ENCODE measurements at places on chromosomes 3 and 15.
A peak's percentile ranks its signal among the peaks of the same experiment; 100 is the strongest.

GRCh38 chr15:70789213-70789612, 25.9 kb upstream of the UACA start:
- DNase-seq, result no peak

DNA sequence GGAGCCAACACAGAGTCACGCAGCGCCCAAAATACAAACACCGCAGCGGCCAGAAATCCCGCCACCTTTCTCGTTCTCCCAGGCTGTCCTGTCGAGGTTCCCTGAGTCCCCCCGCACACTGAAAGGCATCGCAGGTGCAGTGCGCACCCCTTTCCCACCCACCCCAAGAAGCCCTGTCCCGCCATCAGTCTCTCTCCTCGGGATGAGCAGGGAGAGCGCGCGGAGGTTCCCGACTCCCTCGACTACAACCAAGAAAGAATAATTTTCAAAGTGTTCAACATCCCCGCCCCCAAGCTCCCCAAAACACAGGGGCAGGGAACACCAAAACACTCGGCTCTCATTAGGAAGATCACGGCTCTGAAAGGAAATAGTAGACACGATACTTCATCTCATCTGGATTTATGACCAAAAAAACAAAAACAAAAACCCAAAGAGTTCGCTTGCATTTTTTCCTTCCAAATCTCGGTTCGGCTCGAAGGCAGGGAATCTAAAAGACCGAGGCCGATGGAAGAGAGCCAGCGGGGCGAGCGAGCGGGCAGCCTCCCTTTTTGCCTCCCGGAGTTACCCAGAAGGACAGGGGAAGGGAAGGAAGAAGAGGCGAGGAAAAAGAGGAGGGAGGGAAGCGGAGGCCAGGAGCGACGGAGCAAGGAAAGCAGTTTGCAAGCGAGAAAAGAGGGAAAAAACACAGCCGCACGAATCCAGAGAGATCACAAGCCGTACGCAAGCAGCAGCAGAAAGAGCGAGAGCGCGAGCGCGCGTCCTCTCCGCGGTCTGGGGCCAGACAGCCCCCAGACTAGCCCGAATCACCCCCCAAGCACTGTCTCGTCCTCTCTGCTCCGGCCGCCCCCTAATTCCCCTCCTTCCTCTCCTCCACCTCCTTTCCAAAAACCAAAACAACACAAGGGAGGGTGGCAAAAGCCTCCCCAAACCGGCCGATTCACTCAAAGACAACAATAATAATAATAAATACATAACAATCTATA, 808 bp downstream of the BCL6 start:
- peak; percentile 62 for DNase-seq

DNA sequence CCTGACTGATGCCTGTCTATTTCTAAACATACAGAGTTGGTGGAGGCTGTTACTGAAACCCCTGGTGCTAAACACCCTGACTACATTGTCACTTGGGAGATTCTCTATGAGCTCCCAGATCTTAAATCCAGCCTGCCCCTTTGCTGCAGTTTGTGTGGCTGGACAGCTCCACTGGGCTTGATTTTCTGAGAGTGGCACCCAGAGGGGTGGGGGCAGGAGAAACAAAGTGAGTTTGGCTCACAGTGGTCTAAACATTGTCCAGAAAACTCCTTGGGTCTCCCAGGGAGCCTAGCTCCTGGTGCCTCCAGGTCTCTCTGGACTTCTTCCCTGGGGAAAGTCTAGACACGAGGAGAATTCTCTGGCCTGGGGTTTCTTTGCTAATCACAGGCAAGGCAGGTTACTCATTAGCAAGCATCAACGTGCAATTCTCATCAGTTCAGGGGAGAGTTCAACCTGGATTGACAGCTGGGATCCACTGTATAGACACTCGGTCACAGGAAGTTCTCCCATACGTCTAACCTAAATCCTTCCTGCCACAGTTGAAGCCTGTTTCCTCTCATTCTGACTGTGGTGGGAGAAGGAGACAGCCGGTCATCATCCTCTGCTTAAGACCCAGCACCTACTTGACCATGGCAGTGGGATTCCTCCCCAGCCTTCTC, 7.1 kb upstream of the DLL4 start:
- no peak for DNase-seq

GRCh38 chr3:57060089-57060821, at the start of gene SPATA12:
TSS of gene SPATA12 (plus strand) at chr3:57060664. CDS start at chr3:57073695, 13,031 bp downstream.
- DNase-seq, result no peak

GRCh38 chr3:184822654-184823053, 10.7 kb downstream of the VPS8 start:
- DNase-seq, result no peak

DNA sequence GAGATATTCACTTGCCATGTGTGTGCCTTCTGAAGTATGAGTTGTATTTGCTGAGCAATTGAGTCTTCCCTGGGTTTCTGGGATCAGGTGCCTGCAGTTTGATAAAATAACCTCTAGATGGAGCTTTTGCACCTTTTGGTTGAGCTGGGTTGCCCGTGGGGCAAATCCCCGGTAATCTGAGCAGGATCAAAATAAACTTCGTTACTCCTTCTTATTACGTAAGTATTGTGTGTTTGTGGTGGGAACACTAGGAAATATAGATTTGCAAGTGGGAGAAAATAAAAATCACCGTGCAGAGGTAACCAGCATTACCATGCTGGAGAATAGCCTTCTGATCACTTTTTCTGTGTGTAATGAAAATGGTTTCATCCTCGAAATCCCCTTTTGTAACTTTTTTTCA, 277.4 kb upstream of the NR2E3 start:
- no peak for DNase-seq

DNA sequence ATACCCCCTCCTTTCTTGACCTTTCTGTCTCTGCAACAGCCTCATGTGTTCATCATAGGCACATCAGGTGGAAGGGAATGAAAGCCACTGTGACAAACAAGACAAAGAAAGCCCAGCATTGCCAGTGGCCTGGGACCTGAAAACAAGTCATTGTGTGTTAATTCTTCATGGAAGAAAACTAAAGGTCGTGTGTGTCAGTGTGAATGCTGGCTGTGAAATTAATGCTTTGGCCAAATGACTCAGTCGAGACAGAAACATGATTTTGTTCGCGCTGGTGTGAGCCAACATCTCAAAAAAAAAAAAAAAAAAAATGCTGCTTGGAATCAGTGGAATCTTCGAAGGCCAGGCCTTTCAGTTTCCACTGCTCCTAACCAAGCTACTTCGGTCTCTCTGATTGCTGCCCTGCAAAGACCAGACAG, 386.5 kb upstream of the PROK2 start:
- DNase-seq, result no peak

- no peak for DNase-seq
These were observed 48.4 kb downstream of the MLH1 start for GRCh38 chr3:37041546-37042195.

DNA sequence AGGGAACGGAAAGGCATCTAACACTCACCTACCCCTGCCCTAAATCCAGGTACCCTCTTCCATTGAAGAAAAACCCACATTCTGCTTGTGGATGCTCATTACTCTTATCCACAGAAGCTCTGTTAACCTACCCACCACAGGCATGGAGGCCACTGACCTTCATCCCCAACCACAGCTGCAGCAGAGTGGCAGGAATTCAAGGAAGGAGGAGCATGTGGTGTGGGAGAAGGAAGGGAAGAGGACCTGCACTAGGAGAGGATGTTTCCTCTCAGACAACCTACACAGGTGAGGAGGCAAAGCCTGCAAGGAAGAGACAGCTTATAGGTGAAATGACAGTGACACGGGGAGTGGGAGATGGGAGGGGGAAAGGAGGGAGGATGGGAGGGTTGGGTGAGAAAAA, 192.5 kb upstream of the TSC22D2 start:
- DNase-seq, result no peak

DNA sequence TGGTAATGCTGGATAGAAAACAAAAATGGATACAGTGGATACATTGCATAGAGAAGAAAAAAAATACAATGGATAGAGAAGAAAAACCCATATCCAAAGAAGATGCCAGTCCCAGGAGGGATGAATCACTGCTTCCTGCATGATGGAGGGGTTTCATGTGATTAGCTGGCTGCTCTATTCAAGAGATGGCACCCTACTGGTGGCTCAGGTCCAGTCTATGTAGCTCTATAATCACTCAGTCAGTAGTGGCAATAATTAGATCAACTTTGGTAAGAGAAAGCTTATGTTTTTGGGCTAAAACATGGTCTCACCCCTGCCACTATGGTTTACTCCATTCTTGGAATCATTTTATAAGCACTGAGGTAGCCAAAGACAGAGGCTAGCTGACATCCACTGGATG, 33.7 kb upstream of the NOX5 start:
- no peak for DNase-seq

GRCh38 chr3:184636741-184637316, 75.0 kb downstream of the MAGEF1 start:
- no peak for DNase-seq

- DNase-seq, result no peak
These were observed 20.2 kb upstream of the SKOR1 start for GRCh38 chr15:67805008-67805665.

DNA sequence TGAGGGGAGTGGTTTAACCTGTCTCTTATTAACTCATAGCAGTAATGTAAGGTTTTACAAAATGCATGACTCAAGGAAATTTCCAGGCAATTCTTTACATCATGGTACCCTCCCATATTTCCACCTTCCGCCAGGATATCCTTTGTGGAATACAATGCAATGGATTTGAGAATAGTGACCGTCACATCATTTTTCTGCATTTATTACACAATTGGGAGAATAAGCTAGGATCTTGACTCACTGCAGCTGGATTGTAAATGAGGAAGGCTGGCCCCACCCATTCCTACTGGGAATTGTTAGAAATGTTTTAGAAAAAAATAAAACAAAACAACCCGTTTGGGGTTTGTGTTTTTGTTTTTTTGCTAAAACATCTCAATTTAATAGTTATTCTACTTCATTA, 97.4 kb downstream of the IMPG2 start:
- no peak for DNase-seq

- no peak for DNase-seq
These were observed 343.9 kb upstream of the CBLB start for GRCh38 chr3:106212665-106213222.

GRCh38 chr3:133271539-133271938, 128.3 kb upstream of the BFSP2 start:
- DNase-seq, result no peak

GRCh38 chr3:152302521-152303021, 33.8 kb downstream of the MBNL1 start:
- no peak for DNase-seq

DNA sequence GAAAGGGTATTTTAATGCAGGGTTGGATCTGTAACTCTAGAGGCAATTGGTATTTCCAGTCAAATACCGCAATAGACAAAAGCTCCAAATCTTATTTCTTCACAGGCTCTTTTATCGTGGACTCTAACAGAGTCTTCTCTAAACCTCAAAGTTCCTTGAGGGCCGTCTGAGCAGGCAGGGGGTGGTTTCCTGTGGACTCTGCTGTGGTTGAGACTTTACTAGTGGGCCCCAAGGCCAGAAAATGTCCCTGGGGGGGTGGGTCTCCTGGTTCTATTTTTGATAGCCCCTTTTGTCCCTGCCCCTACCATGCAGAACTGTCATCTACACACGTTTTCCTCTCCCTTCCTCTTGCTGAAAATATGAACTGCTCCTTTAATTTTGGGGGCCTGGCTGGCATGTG, 80.1 kb downstream of the ASB7 start:
- DNase-seq, result no peak

- no peak for DNase-seq
These were observed 94.6 kb upstream of the RASGRF1 start for GRCh38 chr15:79185199-79185598.

- DNase-seq, result no peak
These were observed 27.0 kb downstream of the VIPR1 start for GRCh38 chr3:42529468-42529867.

GRCh38 chr3:128845119-128845777, 34.2 kb upstream of the ACAD9 start:
- DNase-seq, result no peak

DNA sequence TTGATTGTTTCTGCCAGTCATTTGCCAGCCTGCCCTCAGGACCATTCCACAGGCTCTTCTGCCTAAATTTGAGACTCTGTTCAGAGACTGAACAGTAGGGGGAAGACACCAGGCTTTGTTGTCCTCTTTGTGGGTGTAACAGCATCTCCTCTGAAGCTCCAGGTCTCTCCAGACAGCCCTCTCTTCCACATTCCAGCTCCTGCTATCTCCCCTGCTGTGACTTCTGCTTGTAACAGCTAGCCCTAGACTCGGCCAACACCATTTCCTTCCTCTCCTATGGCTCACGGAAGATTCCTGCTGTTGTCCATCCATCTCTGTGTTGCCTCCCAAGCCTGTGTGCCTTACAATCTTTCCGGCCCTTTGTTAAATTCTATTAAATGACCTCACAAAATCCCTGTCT, 40.2 kb downstream of the SUCLG2 start:
- DNase-seq, result no peak

DNA sequence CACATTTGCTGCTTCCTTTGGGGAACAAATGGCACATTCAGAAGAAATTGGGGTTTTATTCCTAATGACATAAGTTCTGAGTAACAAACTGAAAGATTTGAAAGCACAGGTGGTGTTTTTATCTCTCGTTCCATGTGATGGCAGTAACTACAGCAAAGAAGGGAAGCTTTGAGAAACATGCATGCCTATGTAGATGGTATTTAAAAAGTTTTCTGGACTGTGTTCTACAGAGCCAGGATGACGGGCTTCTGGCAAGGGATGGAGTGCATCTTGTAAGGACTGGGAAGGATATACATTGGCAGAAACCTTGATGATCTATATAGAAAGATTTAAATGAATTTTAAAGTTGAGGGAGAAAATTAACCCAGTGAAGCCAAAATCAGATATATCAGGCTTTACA, 362.2 kb upstream of the ROPN1 start:
- DNase-seq, result no peak

DNA sequence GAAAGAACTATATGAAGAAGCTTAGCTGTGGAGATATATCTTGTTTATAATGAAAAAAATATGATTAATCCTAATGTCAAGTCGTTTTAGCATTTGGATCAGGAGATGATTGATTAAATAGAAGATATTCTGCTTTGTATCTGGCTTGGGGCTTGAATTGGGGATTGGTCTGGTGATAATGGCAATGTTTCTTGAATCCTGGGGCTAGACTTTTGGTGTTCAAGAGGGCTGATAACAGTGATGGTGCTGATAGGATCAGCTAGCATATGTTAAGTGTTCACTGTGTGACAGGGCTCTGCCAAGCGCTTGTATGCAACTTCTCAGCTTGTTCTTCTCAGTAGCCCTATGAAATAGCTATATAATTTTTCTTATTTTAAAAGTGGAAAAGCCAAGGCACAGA, 20.2 kb downstream of the CNOT10 start:
- DNase-seq, result no peak

GRCh38 chr3:124986192-124987143, 51.9 kb upstream of the MUC13 start:
- DNase-seq, result no peak

DNA sequence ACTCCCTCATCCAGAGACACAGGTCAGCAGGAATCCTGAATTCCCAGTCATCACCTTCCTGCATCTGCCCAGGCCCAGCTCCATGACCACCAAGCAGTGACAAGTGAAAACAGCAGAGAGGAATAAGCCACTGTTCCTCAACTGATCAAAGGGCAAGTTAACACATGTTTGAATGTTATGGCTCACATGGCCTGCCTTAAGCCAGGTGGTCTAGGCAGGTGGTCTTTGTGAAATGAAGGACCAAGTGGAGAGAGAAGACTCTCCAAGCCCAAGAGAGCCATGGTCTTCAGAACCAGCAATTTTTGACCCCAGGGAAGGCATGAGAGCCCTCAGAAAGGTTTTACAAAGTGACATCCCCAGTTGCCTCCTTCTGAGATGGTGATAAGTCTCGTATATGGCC, 161.8 kb downstream of the EPHB1 start:
- DNase-seq, result no peak

All from activated gamma-delta T cell treated with Interleukin-2 at 50 U/mL for 16 hours (primary cell).